ENCODE measurements at places on chromosomes 3 and 15.

DNA sequence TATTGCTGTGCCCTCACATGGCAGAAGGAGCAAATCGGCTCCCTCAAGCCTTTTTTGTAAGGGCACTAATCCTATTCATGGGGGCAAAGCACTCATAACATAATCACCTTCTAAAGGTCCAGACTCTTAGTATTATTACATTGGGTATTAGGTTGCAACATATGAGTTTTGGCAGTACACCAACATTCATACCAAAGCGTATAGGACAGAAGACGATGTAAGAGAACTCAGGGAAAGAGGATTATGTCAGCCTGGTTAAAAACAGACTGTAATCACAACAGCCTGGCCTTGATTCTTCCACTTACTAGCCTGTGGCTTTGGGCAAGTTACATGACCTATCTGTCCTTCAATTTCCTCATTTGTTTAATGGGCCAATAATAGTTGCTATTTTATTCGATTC lies 828.5 kb upstream of the NECTIN3 start:
- no peak for DNase-seq

DNA sequence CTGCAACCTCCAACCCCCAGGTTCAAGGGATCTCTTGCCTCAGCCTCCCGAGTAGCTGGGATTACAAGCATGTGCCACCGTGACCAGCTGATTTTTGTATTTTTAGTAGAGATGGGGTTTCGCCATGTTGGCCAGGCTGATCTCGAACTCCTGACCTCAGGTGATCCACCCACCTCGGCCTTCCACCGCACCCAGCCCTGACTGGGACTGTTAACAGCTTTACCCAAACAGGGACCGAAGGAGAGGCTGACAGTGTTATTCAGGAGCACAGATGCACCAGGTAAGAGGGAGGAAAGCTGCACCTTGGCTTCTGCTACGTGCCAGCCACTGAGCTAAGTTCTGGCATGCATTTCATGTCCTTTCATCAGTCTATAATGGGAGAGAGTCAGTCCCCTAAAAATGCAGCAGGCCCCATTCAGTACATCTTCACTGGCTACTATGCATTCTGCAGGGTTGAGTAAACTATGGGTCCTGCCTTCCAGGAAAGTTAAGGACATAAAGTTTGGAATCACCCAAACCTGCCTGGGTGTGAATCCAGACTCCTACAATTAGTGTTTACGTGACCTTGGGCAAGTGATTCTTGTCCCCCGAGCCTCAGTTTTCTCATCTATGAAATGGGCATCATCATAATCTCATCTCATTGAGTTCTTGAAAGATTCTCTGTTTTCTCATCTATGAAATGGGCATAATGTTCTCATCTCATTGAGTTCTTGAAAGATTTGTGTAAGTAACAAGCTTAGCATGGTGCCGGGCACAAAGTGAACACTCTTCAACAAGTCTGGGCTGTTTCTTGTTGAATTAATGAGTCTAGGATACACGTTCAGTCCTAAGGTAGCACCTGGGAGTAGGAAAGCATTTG lies 82.2 kb downstream of the CPN2 start:
- DNase-seq = no peak

DNA sequence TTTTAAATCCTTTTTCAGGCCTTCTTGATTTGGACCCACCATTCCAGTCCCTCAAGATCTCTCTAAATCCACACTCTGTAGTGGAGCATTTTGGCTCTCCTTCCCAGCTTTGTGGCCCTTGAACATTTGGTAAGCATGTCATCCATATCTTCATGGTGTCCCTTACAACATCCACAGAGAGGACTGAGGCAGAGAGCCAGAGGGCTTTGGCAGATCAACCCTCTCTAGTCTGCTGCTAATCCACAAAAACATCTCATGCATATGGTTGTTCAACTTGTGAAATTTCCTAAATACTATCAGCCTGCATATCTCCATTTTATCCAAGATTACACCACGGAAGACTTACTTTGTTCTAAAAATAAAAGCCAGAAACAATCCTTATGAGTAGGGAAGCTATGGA lies 23.2 kb downstream of the THRB start:
- DNase-seq = no peak

- DNase-seq = no peak
Measured at GRCh38 chr3:80750637-80751036, 982.8 kb upstream of the ROBO1 start.

- no peak for DNase-seq
Measured at GRCh38 chr3:28476194-28476593, 127.6 kb upstream of the AZI2 start.

GRCh38 chr3:73024836-73025235 lies 28.2 kb downstream of the PPP4R2 start:
- no peak for DNase-seq

DNA sequence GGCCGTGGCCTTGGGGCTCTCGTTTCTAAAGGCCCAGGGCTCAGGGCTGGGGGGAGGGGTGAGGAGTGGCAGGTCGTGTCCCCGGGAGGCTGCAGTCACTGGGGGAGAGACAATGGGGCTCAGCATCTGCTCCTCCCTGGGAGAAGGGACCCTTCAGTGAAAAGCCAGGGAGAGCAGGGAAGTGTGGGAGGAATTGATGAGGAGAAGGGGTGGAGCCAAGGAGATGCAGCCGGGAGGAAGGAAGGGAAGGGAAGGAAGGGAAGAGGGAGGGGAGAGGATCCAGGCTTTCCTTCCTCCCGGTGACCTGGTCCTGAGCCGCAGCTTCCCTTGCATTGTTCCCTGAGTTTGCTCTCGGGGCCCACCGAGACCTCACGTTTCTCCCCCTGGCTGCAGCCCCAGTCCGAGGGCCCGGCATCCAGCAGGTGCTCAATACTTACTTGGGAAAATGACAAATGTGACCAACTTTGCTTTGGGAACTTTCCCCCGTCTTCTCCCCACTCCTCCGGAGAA lies 1.4 kb upstream of the ZNF710 start:
- DNase-seq = no peak

DNA sequence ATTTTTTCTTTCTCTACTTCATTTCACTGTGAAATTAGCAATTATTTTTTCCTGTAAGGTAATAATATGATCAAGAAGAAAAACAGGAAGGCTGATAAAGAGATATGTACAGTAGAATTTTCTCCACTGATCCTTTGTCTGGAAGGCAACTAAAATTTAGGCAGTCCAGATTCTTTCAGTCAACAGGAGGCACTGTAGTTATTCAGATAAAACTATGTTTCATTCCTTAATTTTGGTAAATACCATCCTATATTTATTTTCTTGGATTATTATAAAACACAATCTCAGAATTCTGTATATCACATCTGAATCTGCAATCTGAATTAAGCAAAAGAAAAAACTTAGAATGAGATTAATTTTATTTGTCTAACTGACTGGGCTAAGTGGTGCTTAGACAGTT lies 343.2 kb downstream of the LSAMP start:
- no peak for DNase-seq

DNA sequence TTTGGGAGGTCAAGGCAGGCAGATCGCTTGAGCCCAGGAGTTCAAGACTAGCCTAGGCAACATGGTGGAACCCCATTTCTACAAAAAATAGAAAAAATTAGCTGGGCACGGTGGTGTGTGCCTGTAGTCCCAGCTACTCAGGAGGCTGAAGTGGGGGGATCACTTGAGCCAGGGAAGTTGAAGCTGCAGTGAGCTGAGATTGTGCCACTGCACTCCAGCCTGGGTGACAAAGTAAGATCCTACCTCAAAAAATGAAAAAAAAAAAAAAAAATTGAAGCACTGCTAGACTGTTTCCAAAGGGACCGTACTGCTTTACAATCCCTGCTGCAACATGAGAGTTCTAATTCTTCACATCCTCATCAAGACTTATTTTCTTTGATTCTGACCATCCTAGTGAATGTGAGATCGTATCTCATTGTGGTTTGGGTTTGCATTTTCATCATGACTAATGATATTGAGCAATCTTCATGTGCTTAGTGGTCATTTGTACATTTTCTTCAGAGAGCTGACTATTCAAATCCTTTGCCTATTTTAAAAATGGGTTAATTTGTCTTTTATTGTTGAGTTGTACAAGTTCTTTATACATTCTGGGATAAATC lies 10.8 kb downstream of the CMTM8 start:
- no peak for DNase-seq

DNA sequence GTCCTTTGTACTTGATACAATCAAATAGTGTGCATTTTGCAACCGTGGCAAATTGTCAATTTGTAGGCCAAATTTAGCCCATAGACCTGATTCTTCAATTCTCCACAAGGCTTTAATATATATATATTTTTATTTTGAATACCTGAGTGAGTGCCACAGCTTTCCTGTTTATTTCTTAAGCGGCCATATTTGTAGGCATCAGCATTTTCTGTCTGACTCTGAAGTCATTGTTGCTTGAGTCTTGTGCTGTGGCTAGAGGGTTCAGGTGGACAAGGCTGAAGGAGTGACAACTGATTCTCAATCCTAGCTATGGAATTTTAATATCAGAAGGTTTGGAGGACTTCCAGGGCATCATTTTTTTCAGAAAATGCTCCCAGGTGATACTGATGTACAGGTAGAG lies 75.6 kb upstream of the NAALADL2 start:
- no peak for DNase-seq

- no peak for DNase-seq
Measured at GRCh38 chr3:53865732-53866499, 16.0 kb downstream of the ACTR8 start.

GRCh38 chr3:77786216-77786615 lies 746.3 kb downstream of the ROBO2 start:
- no peak for DNase-seq

DNA sequence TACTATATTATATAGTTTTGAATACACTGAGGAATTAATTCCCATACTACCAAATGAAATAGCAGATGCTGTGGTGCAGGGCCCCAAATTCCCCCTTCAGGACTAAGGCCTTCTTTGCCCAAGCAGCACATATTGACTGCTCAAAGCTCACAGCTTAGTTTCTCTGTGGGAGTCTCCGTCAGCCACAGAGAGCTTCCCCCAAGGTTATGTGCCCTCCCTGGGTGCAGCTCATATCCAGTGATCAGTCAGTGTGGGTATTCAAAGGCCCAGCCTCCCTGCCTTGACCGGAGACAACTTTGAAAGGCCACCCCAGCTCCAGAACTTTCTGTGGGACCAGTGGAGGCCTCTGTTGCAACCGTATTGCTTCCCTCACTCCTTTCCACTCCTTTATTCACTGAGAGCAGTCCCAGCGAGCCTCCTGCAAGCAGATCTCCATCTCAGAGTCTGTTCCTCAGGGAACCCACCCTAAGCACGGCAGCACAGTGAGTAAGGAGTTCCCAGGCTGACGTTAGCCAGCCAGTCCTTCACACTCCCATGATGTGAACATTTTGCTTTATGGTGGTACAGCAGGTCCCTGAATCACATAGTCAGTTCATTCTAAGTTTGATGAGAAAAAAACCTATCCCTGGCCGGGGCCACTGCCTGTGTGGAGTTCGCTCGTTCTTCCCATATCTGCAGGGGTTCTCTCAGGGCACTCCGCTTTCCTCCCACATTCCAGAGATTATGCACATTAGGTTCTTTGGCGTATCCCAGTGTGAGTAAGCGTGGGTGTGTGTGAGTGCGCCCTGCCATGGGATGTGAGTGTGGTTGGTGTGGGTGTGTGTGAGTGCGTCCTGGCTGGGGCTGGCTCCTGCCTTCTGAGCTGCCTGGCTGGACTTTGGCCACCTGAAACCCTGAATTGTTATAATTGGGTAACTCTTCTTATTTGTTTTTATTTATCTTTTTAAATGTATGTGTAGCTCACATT lies 64.4 kb upstream of the PPARG start:
- DNase-seq = no peak

- DNase-seq = no peak
Measured at GRCh38 chr3:54034971-54035370, 87.4 kb upstream of the CACNA2D3 start.

GRCh38 chr3:54969652-54970051 lies 41.8 kb upstream of the LRTM1 start:
- no peak for DNase-seq

- no peak for DNase-seq
Measured at GRCh38 chr3:184042617-184043016, 10.2 kb upstream of the HTR3C start.

DNA sequence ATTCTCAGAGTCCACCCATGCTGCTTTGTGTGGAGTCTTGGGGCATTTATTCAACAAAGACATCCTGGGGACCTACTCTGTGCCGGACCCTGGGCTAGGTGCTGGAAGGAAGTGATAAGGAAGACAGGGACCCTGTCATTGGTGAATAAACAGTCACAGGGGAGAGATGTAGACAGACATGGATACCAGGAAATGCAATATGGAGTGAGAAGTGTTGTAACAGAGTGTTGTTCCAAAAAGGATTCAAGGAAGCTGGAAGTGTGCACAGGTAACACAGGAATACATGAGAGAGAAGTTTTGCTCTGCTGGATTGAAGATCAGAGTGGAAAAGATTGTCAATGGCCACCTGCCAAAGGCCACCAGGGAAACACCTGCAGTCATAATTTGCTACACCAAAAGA lies 89.0 kb downstream of the PDCD6IP start:
- no peak for DNase-seq

DNA sequence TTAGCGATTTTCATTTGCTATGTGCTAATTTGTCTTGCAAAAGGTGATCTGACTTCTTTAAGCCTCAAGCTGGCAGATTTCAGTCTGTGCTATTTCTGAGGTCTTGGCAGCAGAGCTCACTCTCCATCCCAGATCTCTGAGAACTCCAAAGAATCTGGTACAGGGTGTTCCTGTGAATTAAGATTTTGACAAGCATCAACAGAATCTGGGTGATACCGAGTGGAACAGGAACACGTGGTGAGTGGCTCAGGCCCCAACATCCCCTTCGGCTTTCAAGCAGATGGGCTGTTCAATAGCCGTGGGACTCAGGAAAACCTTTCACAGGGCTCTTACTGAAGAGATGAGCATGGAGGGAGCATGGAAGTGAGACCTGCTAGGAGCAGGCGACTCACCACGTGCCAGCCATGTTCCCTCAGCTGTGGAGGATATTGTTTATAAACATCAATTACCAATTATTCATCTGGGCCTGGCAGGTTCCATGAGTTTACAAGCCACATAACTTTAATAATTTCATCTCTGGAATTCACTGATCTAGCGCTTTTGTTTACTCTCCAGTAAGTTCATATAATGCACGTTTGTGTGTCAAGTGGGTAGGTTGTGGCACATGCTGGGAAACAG lies 103.4 kb upstream of the SELENOK start:
- no peak for DNase-seq

GRCh38 chr3:172675441-172676193 lies 35.2 kb downstream of the NCEH1 start:
- DNase-seq = no peak

DNA sequence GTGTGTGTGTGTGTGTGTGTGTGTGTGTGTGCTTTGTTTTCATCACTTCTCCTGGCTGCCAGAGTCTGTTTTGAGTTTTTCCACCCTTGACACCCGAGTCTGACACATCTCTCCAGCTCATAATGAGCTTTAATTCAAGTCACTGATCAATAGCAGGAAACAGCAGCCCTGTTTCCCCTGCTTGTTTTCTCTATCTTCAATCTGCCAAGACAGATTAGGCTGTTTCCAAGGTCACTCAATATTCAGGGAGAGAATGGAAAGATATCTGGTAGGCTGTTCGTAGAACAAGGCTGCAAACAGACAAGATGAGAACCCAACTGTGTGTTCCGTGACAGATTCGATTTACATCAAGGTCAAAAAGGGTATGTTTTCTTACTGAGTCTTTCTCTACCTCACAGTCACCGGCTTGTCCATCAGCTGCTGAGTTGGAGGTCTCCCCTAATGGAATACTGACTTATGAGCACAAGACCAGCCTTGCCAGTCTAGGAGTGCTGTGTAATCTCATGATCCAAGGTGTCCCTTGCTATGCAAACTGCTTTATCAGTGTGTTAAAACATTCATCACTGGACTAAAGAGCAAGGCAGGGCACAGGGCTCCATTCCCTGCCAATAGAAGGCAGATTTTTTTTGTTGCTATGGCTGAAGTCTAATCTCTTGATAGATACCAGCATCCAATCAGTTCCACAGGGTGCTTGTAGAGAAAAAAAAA lies 187.9 kb upstream of the LMCD1 start:
- no peak for DNase-seq

GRCh38 chr15:36218322-36218721 lies 361.1 kb upstream of the CDIN1 start:
- DNase-seq = no peak
